ENCODE measurements at places on chromosomes 7 and 10. TPM values are rescaled to one million over a fixed set of nuclear protein-coding genes. Genes with fewer than 3 reads are reported as not detected.

DMBT1 gene
- not detected for total RNA-seq

ATRNL1 gene
- under 0.01 TPM for total RNA-seq

MACC1 gene
- total RNA-seq, result not detected

PDE6C gene
- not detected for total RNA-seq

LIPN gene
- not detected for total RNA-seq

GJD4 gene
- not detected for total RNA-seq

CCDC146 gene
- total RNA-seq, result under 0.01 TPM
